ENCODE measurements at places on chromosomes 7 and 10. TPM values are rescaled to one million over a fixed set of nuclear protein-coding genes. Genes with fewer than 3 reads are reported as not detected.

- no peaks in the 10 kb centered on the region for H3K27me3 ChIP-seq
- no peaks in the 10 kb centered on the region for H3K36me3 ChIP-seq
- H3K4me3 ChIP-seq = no peak overlapping the region
These were observed 223.9 kb upstream of the PPP2R2D start for GRCh38 chr10:131676800-131677421.

GRCh38 chr10:76115471-76116155 is 684.2 kb downstream of the LRMDA start:
- no peaks in the 10 kb centered on the region for H3K27me3 ChIP-seq
- H3K4me3 ChIP-seq = no peak overlapping the region
- no peaks in the 10 kb centered on the region for H3K36me3 ChIP-seq
- H3K4me1 ChIP-seq = no peaks in the 10 kb centered on the region
- no peak for DNase-seq

DNA sequence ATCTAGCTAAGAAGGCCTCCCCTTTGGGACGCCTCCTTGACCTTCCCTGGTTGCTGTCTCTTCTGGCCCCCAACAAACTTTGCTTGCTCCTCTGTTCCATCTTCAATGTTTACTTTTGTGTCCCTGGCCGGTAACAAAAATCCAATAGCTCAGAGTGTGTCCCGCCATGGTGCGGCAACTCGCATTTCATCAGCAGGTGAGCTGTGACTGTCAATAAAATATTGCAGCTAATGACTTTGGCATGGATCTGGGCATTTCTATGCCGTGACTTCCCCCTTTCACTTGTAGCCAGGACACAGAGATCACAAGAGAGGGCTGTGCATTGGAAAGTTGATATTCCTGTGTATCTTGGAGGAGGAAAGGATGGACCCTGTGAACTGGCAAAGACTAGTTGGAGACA is 317.6 kb downstream of the RPS24 start:
- DNase-seq = no peak
- H3K4me3 ChIP-seq = no peak overlapping the region
- no peaks in the 10 kb centered on the region for H3K36me3 ChIP-seq
- peaks cover 6% of the 10 kb centered on the region for H3K27me3 ChIP-seq
- no peaks in the 10 kb centered on the region for H3K4me1 ChIP-seq

DNA sequence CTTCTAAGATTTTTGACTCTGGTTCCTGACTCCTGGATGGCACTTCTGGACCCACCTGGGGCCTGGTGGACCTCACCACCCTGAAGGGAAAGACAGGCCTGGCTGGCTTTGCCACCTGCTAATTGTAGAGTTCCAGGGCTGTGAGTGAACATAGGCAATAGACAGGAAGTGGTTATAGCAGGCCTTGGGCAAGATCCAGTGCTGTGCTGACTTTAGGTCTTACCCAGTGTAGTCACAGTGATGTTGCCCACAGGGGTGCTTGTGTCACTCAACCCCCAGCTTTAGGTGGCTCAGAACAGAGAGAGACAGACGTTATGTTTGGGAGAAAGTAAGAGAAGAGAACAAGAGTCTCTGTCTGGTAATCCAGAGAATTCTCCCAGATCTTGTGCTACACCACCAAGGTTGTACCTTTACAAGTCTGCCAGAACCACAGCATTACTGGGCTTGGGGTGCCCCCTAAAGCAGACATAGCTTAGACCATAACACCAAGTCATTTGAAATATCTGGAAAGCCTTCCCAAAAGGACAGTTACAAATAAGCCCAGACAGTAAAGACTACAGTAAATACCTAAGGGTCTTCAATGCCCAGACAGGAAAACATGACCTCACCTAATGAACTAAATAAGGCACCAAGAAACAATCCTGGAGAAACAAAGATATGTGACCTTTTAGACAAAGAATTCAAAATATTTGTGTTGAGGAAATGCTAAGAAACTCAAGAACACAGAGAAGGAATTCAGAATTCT is 303.4 kb downstream of the PCLO start:
- no peak overlapping the region for H3K4me3 ChIP-seq
- no peaks in the 10 kb centered on the region for H3K27me3 ChIP-seq
- H3K27ac ChIP-seq = no peak overlapping the region
- DNase-seq = no peak
- no peaks in the 10 kb centered on the region for H3K36me3 ChIP-seq

GRCh38 chr7:132650498-132650897 is 74.2 kb upstream of the PLXNA4 start:
- H3K27me3 ChIP-seq = no peaks in the 10 kb centered on the region
- H3K4me1 ChIP-seq = peaks cover 12% of the 10 kb centered on the region
- DNase-seq = no peak
- no peak overlapping the region for H3K4me3 ChIP-seq

DNA sequence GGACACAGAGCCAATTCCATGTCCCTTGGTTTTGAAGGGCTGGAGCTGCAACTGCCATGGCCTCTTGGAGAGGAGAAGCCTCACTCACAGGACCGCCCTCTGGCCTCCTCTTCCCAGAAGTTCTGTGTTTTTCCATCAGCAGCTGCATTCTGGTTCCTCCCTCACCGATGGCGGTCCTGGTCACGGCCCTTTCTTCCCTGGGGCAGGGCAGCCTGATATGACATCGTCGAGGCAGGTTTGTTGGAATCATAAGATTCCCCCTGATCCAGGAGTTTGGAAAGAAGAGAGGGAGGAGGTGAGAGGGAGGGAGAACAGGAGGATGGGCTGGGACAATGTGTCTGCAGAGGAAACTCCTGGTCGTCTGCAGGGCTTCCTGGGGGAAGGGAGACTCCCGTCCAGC is 82.7 kb upstream of the PDZD8 start:
- H3K36me3 ChIP-seq = no peaks in the 10 kb centered on the region
- no peak overlapping the region for H3K27ac ChIP-seq
- H3K4me1 ChIP-seq = no peaks in the 10 kb centered on the region
- no peak for DNase-seq

GRCh38 chr7:70589590-70589989 is 542.4 kb upstream of the GALNT17 start:
- H3K4me1 ChIP-seq = no peaks in the 10 kb centered on the region
- no peak overlapping the region for H3K4me3 ChIP-seq
- H3K27me3 ChIP-seq = peaks cover 15% of the 10 kb centered on the region
- no peak for DNase-seq
- no peak overlapping the region for H3K27ac ChIP-seq
- H3K36me3 ChIP-seq = no peaks in the 10 kb centered on the region

DNA sequence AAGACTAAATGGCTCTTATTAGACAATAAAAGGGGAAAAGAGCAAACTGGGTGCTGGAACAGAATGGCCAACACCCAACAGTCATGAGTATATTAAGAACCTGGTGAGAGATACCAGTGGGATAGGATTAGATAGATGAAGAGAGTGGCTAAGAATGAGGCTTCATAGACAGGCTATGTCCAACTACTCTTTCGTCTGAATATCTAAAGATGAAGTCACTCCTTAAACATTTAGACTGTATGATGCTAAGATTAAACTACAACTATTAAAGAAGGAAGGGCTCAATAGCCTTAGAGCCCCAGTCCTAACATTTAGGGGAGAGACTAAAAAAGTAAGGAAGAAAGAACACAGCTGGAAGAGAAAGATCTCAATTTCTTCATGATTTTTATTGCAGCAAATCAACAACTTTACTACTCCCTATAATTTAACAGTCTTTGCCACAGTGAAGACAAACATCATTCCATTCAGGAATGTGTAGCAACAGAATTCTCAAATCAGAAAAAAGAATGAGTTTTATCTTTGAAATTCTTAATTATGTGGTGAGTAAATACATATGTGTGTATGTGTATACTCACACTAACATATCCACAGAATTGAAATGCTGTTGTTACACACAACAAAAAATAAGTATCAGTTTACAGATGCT is 45.6 kb downstream of the CACNA2D1 start:
- H3K36me3 ChIP-seq = no peaks in the 10 kb centered on the region
- H3K4me1 ChIP-seq = no peaks in the 10 kb centered on the region
- no peak overlapping the region for H3K27ac ChIP-seq
- no peak for DNase-seq
- no peak overlapping the region for H3K4me3 ChIP-seq

- peaks cover 15% of the 10 kb centered on the region for H3K27me3 ChIP-seq
- no peaks in the 10 kb centered on the region for H3K4me1 ChIP-seq
- DNase-seq = no peak
- H3K27ac ChIP-seq = no peak overlapping the region
- H3K4me3 ChIP-seq = no peak overlapping the region
These were observed 20.9 kb upstream of the NFE2L3 start for GRCh38 chr7:26131056-26131589.

DNA sequence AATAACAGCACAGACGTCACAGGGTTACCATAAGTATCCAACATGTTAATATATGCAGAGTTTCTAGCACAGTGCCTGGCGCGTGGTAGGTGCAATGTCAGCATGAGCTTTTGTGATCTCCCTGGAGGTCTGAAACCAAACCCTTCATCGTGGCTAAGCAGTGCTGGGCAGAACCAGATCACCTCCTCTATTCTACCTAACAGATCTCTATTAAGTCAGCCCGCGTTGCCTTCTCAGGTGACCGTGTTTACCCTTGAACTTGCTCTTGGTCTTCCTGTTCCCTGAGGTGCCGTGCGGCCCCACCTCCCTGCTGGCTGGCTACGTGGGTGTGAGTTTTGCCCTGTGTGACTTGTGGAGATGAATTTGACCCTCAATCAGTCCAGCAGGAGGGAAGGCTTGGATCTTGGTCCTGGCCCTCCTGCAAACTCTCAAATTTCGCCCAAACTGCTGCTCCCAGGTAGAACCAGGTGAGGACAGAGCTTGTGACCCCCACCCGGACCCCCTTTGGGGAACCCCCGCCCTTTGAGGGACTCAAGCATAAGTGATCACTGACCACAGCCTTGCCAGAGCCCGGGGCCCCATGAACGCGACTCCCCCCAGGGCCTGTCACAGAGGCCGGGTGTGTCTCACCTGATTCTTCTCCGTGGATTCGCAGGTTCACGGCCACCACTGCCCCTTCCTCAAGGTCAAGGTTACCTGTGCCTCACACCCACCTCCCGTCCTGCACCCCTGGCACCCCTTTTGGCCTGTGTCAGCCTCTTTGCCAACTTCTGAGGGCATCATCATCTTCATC is 54.2 kb downstream of the ELFN1 start:
- H3K36me3 ChIP-seq = no peaks in the 10 kb centered on the region
- DNase-seq = no peak
- peaks cover 4% of the 10 kb centered on the region for H3K27me3 ChIP-seq
- H3K4me3 ChIP-seq = no peak overlapping the region
- no peak overlapping the region for H3K27ac ChIP-seq

- H3K36me3 ChIP-seq = no peaks in the 10 kb centered on the region
- DNase-seq = no peak
- H3K4me3 ChIP-seq = no peak overlapping the region
- peaks cover 61% of the 10 kb centered on the region for H3K27me3 ChIP-seq
- no peaks in the 10 kb centered on the region for H3K4me1 ChIP-seq
These were observed 1.1 kb upstream of the CDH23 start for GRCh38 chr10:71395621-71396020.

GRCh38 chr10:3064423-3064822 is 2.9 kb upstream of the PFKP start:
- peaks cover 11% of the 10 kb centered on the region for H3K27me3 ChIP-seq
- DNase-seq = no peak

COL13A1 gene
- not detected for total RNA-seq

GTPBP4 gene
- 66.1 TPM for total RNA-seq
